ENCODE measurements at places on chromosomes 1 and 21.

DNA sequence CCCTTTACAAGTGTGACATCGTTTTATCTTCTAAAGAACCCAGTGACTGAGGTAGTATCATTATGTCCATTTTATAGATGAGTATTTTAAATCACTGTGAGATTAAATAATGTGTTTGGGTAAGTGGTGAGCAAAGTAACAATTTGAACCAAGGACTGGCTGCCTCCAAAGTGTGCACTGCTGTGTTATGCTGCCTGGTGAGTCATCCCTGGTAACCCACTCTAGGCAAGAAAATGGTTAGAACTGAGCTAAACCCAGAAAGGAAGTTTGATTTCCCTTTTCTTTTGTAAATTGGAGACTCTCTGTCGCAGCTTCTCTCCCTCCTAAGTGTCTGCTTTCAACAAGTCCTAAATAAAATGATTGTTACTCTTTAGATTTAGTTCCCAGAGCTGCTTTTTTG, 342.8 kb upstream of the KAZN start:
- no peak for DNase-seq

- no peak for DNase-seq
Measured at GRCh38 chr1:105591681-105592080, 1464.8 kb upstream of the PRMT6 start.

GRCh38 chr21:43910460-43910859, 45.4 kb downstream of the AGPAT3 start:
- no peak for DNase-seq

DNA sequence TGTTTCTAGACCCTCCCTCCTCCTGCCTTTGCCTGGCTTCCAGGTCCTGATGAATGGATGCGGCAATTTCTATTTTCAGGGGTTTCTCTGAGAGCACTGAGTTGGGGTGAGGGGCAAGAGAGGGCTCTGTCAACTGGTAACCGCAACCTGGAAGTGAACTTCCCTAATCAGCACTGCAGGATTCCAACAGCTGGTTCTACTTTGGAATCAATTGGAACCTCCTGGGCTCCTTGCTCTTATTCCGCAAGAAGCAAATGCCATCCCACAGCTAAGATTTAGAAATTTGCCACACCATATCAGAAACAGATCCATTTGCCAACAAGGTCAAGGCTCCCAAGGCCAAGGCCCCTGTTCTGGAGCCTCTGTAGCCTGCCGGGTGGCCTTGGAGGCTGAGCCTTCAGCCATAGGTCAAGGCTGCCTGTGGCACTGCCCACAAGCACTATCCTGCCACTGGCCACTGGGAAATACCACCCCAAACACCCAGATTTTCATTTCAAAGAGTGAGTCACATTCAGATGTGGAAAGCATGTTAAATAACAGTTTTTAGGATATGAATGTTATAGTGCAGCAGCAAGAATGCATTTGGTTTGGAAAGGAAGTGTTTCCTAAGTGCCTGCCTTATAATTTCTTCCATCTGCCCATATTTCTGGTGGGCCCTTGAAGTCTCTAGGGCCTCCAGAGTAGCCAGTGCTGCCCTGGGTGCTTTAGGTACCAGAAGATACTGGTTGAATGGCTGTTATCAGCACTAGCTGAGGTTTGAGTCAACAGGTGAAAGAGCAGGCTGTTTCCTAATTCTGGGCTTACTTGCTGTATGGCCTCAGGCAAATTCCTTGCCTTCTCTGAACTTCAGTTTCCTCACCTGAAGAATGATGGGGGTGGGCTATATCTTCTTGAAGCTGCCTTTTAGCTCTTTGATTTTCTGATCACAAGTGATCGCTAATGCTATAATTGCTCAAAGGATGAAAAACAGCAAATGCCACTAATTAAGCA, 56.3 kb upstream of the JUN start:
- DNase-seq, result no peak

DNA sequence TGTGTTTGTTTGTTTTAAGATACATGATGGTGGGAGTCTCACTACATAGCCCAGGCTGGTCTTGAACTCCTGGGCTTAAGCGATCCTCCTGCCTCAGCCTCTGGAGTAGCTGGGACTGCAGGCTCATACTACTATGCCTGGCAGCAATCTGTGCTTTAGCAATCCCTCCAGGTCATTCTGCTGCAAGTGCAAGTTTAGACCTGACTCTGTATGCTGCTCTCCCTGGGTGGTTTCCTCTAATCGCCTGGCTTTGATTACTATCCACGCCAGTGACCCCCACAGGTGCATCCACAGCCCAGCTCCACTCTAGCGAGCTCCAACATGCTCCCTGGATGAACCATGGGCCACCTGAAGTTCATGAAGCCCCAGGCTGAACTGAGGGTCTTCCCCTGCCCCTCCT, 15.5 kb upstream of the PABPC4 start:
- DNase-seq, result no peak
